ENCODE measurements at places on chromosomes 7 and 10. TPM values are rescaled to one million over a fixed set of nuclear protein-coding genes. Genes with fewer than 3 reads are reported as not detected.

The WEE2 gene
- total RNA-seq: not detected

The IDI1 gene
- total RNA-seq: 47.6 TPM

The UBN2 gene
- 59.3 TPM for total RNA-seq

The GIMAP7 gene
- 7.9 TPM for total RNA-seq

The PYROXD2 gene
- total RNA-seq: 10.9 TPM

The LRRC17 gene
- 3.6 TPM for total RNA-seq

The EN2 gene
- total RNA-seq: not detected

All from dorsolateral prefrontal cortex (tissue), 122 donors.